Immature natural killer cell (primary cell): ENCODE measurements at places on chromosomes 7 and 10. TPM values are rescaled to one million over a fixed set of nuclear protein-coding genes. Genes with fewer than 3 reads are reported as not detected.

DNA sequence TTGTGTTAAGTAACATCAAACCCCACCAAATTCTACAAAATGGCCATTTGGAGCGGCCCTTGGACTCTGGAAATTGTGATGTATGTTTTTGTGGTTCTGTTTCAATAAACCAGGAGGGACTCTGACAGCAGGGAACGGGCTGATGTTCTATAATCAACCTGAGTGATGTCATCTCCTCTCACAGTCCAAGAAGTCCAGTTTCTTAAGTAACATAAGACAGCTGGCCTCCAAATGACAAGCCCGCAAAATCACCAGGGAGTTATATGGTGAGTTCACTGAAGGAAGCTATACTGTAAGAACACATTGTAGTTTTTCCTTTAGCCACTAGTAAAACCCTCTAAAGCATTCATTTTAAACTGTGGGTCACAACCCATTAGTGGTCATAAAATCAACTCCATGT lies 34.0 kb downstream of the GOT1 start:
- peaks cover under 1% of the 10 kb centered on the region for H3K27me3 ChIP-seq
- H3K27ac ChIP-seq, result no peak overlapping the region
- H3K4me1 ChIP-seq, result no peaks in the 10 kb centered on the region
- H3K4me3 ChIP-seq, result no peak overlapping the region

UCN3 gene
- not detected for polyA plus RNA-seq

DNA sequence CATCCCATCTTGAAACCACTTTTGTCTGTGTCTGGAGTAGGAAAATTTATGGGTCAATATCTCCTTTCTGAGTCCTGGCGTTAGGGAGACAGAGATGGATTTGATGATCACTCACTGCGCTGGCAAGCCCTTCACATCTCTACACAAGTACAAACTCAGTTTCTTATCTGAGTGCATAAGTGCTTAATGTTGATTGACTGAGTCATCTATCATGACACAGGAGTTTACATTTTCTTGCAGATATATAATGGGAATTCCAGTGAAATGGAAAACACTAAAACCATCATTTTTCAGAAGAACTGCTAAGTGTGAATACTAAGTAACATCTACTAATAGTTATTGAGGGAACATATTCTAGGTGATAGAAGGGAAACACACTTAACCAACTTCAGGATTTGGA lies 763.9 kb upstream of the COBL start:
- DNase-seq, result no peak
- H3K27ac ChIP-seq, result no peak overlapping the region
- no peaks in the 10 kb centered on the region for H3K27me3 ChIP-seq
- H3K4me1 ChIP-seq, result no peaks in the 10 kb centered on the region

ICA1 gene
- 6.9 TPM for polyA plus RNA-seq

- H3K4me1 ChIP-seq, result peaks cover 4% of the 10 kb centered on the region
- no peaks in the 10 kb centered on the region for H3K27me3 ChIP-seq
- no peak for DNase-seq
- H3K36me3 ChIP-seq, result no peaks in the 10 kb centered on the region
- no peak overlapping the region for H3K27ac ChIP-seq
These were observed 50.6 kb downstream of the GRID2IP start for GRCh38 chr7:6500691-6501090.

OGDHL gene
- not detected for polyA plus RNA-seq

GPR15LG gene
- polyA plus RNA-seq, result not detected

TCERG1L gene
- polyA plus RNA-seq, result not detected

GRCh38 chr10:121998462-121998861 lies 9.5 kb downstream of the TACC2 start:
- H3K4me3 ChIP-seq, result no peak overlapping the region
- no peaks in the 10 kb centered on the region for H3K36me3 ChIP-seq
- no peak for DNase-seq
- H3K4me1 ChIP-seq, result no peaks in the 10 kb centered on the region
- H3K27me3 ChIP-seq, result peaks cover 14% of the 10 kb centered on the region

GIMAP4 gene
- 158 TPM for polyA plus RNA-seq

DNA sequence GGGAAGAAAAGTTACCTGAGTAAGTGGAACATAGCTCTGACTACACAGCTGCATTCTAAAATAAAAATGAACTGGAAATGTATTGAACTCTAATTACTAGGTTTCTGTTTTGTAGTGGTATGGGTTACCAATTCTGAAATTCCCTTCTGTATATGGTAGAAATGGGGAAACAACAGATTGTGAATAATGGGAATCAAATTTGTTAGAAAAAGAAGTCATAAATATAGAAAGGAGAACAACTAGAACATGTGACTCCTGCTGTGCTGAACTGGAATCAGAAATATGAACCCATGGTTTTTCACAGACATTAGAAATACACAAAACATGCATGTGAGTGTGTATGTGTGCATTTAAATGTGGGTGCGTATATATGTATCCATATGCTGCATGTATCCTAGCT lies 27.0 kb downstream of the MCMBP start:
- peaks cover 20% of the 10 kb centered on the region for H3K36me3 ChIP-seq
- no peak for DNase-seq
- H3K27ac ChIP-seq, result no peak overlapping the region
- H3K4me1 ChIP-seq, result peaks cover 2% of the 10 kb centered on the region
- H3K27me3 ChIP-seq, result no peaks in the 10 kb centered on the region

GRCh38 chr10:59812519-59813122 lies 59.4 kb upstream of the MRLN start:
- H3K27ac ChIP-seq, result no peak overlapping the region
- H3K27me3 ChIP-seq, result no peaks in the 10 kb centered on the region
- peaks cover 7% of the 10 kb centered on the region for H3K4me1 ChIP-seq
- DNase-seq, result no peak
- peaks cover 15% of the 10 kb centered on the region for H3K36me3 ChIP-seq
- H3K4me3 ChIP-seq, result no peak overlapping the region

TEX47 gene
- polyA plus RNA-seq, result not detected

FOXI2 gene
- polyA plus RNA-seq, result not detected

DNA sequence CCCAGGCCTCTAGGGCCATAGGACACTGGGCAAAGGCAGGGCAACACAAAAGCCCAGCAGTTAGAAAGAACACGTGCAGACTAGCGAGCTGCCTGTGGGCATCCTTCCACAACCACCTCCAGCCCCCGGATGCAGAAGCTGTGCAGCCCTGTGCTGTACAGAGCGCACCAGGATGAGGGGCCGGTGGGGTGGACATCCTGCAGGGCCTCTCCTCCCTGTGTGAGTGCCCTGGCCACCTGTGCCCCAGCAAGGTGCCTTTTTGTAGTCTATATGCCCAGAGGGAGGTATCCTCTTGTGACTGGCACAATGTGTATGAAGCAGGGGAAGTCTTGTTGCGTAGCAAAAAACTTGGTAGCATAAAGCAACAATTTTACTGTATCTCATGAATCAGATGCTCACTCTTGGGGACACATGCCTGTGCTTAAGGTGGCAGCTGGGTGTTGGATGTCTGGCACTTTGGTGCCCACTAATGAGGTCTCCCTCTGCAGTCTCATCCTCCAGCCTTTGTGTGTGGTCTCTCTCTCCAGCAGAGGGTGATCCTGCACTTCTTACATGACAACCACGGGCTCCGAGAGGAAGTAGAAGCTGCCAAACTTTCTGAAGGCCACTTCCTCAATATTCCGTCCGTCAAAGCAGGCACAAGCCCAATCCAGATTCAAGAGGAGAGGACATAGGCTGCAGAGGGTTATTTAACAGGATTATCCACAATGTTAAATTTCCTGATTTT lies 8.7 kb downstream of the NCAPG2 start:
- peaks cover 12% of the 10 kb centered on the region for H3K4me1 ChIP-seq
- peak; percentile 61 for DNase-seq
- peak overlapping the region; percentile 75 for H3K27ac ChIP-seq

- H3K27ac ChIP-seq, result no peak overlapping the region
- no peaks in the 10 kb centered on the region for H3K36me3 ChIP-seq
- no peak for DNase-seq
- no peaks in the 10 kb centered on the region for H3K27me3 ChIP-seq
- no peak overlapping the region for H3K4me3 ChIP-seq
These were observed 134.7 kb downstream of the KIAA1217 start for GRCh38 chr10:24343686-24344085.

ASZ1 gene
- not detected for polyA plus RNA-seq

SLC16A12 gene
- polyA plus RNA-seq, result not detected

- H3K4me3 ChIP-seq, result no peak overlapping the region
- no peak overlapping the region for H3K27ac ChIP-seq
- no peaks in the 10 kb centered on the region for H3K4me1 ChIP-seq
- H3K27me3 ChIP-seq, result no peaks in the 10 kb centered on the region
- no peak for DNase-seq
- H3K36me3 ChIP-seq, result no peaks in the 10 kb centered on the region
These were observed 311.9 kb upstream of the HGF start for GRCh38 chr7:82081644-82082224.

DNA sequence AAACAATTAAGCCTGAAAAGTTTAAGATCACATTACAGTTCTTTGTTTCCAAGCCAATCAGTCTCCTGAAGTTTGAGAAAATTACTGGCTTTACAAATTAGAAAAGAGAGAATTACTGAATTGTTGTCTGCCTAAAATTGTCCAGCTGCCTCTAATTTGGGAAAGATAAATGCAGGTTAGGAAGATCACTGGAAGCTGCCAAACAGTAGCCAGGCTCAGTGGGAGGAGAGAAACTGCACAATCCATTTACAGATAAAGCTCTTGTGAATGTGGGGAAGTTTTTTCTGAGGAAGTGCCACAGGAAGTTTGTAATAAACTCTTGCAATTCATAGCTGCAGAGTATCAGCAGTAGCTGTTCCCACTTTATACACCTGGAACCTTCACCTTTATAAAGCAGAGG lies 100.7 kb downstream of the IQUB start:
- no peaks in the 10 kb centered on the region for H3K36me3 ChIP-seq
- no peaks in the 10 kb centered on the region for H3K27me3 ChIP-seq
- H3K27ac ChIP-seq, result no peak overlapping the region
- no peaks in the 10 kb centered on the region for H3K4me1 ChIP-seq

- peaks cover 9% of the 10 kb centered on the region for H3K4me1 ChIP-seq
- no peak for DNase-seq
- no peak overlapping the region for H3K4me3 ChIP-seq
- no peak overlapping the region for H3K27ac ChIP-seq
These were observed 173.2 kb downstream of the EBF3 start for GRCh38 chr10:129790715-129791446.

DNA sequence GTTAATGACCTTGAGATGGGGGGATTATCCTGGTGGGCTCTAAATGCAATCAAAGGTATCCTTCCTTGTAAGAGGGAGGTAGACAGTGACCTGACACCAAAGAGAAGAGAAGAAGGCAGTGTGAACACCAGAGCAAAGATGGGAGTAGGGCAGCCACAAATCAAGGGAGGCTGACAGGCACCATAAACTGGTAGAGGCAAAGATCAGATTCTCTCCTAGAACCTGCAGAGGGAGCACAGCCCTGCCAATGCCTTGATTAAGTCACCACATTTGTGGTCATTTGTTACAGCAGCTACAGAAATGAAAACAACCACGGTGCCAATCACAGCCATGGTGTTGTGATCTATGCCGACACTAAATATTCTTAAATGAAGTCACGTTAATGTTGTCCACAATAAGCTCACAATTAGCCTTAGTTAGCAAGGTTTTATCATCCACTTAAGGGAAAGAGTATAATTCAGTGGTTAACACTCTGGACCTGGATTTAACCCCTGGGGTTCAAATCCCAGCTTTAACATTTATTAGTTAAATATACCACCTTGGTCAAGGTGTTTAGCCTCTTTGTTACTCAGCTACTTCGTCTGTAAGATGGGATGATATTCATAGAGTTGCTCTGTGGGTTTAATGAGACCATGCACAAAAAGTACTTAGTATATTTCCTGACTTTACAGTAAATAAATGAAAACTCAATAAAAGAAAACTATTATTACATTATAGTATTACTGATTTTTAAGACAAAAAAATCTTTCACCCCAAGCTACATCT lies 70.8 kb downstream of the SGMS1 start:
- peak overlapping the region; percentile 50 for H3K4me3 ChIP-seq
- peak overlapping the region; percentile 77 for H3K27ac ChIP-seq
- H3K27me3 ChIP-seq, result no peaks in the 10 kb centered on the region
- H3K36me3 ChIP-seq, result no peaks in the 10 kb centered on the region
- peaks cover 14% of the 10 kb centered on the region for H3K4me1 ChIP-seq

ASB13 gene
- 4.1 TPM for polyA plus RNA-seq

DNA sequence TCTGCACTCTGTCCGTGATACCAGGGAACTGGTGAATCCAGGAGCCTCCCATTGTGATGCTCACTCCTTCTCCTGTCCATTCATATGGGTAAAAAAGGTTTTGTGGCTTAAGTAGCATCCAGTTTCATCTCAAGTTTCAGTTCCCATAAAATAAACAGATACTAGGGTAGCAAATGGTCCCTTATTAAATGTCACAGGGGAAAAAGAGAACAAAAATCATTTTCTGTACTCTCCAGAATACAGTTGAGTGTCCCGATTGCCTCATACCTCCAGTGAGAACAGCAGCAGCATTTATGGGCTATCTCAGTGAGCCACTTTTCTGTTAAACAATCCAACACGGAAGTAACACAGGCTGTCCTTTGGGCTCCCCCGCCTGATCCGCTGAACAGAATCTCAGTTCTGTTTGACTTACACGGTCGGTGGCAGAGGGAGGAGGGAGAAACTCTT lies 179.6 kb downstream of the CELF2 start:
- no peaks in the 10 kb centered on the region for H3K27me3 ChIP-seq
- H3K4me3 ChIP-seq, result peak overlapping the region; percentile 54
- H3K36me3 ChIP-seq, result peaks cover 26% of the 10 kb centered on the region

GRCh38 chr7:135920478-135920877 lies 56.7 kb downstream of the MTPN start:
- H3K4me3 ChIP-seq, result no peak overlapping the region
- no peak overlapping the region for H3K27ac ChIP-seq
- H3K36me3 ChIP-seq, result peaks cover 38% of the 10 kb centered on the region
- no peak for DNase-seq
- H3K4me1 ChIP-seq, result peaks cover 10% of the 10 kb centered on the region

GRCh38 chr10:31037749-31038148 lies 6.1 kb upstream of the ZNF438 start:
- peaks cover 3% of the 10 kb centered on the region for H3K27me3 ChIP-seq
- no peak overlapping the region for H3K27ac ChIP-seq
- DNase-seq, result no peak
- H3K4me3 ChIP-seq, result no peak overlapping the region

GRCh38 chr10:83685458-83685857 lies 453.9 kb upstream of the GHITM start:
- no peak for DNase-seq
- no peak overlapping the region for H3K4me3 ChIP-seq
- H3K36me3 ChIP-seq, result no peaks in the 10 kb centered on the region
- H3K27ac ChIP-seq, result no peak overlapping the region
- H3K27me3 ChIP-seq, result no peaks in the 10 kb centered on the region

DNA sequence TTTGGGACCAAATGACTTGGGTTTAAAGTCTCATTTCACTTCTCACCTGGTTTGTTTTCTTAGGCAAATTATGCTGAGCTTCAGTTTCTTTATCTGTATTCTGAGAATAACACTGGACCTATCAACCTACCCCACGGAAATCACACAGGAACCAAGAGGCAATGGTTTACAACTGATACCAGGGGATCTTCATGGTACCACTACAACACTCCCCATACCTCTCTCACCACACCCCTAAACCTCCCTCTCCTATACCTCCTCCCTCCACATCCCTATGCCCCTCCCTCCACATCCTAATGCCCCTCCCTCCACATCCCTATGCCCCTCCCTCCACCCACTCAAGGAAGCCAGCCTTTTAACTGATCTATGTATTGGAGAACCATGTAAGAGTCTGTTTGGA lies 9.9 kb downstream of the FAM204A start:
- DNase-seq, result peak; percentile 8
- H3K36me3 ChIP-seq, result peaks cover 38% of the 10 kb centered on the region
- no peaks in the 10 kb centered on the region for H3K27me3 ChIP-seq
- no peak overlapping the region for H3K27ac ChIP-seq

- no peaks in the 10 kb centered on the region for H3K4me1 ChIP-seq
- H3K36me3 ChIP-seq, result no peaks in the 10 kb centered on the region
- no peak overlapping the region for H3K27ac ChIP-seq
- no peak overlapping the region for H3K4me3 ChIP-seq
- peaks cover 8% of the 10 kb centered on the region for H3K27me3 ChIP-seq
These were observed 263.1 kb downstream of the ACTR3B start for GRCh38 chr7:153022475-153023193.
